ENCODE measurements at places on chromosomes 4 and X. TPM values are rescaled to one million over a fixed set of nuclear protein-coding genes. Genes with fewer than 3 reads are reported as not detected.

- no peak for DNase-seq
Measured at GRCh38 chr4:7596918-7597606, 162.3 kb upstream of the PSAPL1 start.

DNA sequence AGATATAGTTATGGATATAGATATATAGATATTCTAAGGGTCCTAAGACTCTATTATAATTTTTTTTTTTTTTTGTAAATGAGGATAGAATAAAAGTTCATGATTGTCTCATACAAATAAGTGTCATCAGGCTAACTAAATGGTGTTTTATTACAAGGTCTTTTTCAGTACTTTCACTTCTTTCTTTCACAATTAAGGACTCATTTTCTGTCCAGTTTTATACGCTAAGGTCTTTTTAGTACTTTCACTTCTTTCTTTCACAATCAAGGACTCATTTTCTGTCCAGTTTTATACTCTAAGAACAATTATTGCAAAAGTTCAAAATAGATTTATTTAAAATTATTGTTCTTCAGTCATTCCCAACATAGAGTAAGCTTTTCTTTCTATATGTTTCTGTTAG lies 32.7 kb downstream of the RUFY3 start:
- DNase-seq, result no peak

GRCh38 chr4:186598686-186599085 lies 43.3 kb upstream of the MTNR1A start:
- no peak for DNase-seq

The GPR50 gene
- not detected for total RNA-seq

The USP17L5 gene
- total RNA-seq, result not detected

The PPARGC1A gene
- 62.4 TPM for total RNA-seq

Data from renal cortical epithelial cell (primary cell).